ENCODE measurements at places on chromosomes 13 and 19.
A peak's percentile ranks its signal among the peaks of the same experiment; 100 is the strongest.

DNA sequence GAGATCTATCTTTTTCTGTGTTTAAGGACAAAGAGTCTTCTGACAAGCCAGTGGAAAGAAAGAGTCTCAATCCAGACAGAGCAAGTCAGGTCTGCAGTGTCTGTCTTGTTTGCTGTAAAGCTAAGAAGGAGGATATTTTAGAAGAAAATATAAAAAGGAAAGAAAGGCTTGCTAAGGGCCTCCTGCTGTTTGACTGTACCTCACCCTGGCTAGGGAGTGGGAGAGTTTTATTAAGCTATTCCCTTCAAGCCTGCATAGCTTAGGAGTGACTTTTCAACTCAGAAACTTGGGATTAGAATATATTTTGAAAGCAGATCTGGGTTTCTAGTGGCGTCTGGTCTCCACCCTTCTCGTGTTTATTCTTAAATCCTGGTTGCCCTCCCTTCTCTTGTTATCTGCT lies 460.0 kb downstream of the COG6 start:
- no peak for DNase-seq

DNA sequence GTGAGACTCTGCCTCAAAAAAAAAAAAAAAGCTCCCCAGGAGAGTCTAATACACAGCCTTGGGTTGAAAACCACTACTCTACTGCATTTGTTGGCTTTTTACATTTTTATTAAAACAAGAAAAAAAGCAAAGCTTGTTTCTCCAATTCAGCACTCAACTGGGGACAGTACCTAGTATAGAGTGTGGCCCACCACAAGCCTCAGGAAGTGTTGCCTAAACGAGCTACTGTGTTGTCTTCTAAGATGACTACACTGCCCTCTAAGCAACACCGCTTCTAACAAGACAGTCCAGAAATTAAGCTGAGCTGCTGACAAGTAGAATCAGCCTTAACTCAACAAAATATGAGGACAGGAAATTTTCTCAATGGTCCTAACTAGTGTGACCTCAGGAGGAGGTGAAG lies 522.2 kb downstream of the FGF9 start:
- no peak for DNase-seq

- peak; percentile 49 for DNase-seq
These were observed 7.7 kb downstream of the KDM4B start for GRCh38 chr19:4976401-4977298.

- DNase-seq, result no peak
These were observed 736.9 kb upstream of the PCDH9 start for GRCh38 chr13:67967031-67967430.

GRCh38 chr13:104372095-104372655 lies 1306.0 kb upstream of the SLC10A2 start:
- no peak for DNase-seq

DNA sequence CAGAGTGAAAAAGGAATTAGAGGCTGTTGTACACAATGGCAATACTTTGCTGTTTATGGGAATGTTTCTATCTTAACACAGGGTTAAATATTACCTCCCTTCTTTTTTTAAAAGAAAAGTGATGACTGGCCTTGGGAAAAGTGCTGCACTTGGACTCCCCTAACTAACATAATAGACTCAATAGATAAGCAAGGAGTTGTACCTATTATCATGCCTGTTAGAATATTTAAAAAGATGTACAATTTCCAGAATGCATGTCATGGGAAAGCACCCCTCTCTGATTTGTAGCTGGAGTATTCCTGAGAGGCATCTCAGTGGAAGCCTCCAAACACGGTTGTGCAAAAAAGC lies 79.3 kb upstream of the GPC6 start:
- no peak for DNase-seq

DNA sequence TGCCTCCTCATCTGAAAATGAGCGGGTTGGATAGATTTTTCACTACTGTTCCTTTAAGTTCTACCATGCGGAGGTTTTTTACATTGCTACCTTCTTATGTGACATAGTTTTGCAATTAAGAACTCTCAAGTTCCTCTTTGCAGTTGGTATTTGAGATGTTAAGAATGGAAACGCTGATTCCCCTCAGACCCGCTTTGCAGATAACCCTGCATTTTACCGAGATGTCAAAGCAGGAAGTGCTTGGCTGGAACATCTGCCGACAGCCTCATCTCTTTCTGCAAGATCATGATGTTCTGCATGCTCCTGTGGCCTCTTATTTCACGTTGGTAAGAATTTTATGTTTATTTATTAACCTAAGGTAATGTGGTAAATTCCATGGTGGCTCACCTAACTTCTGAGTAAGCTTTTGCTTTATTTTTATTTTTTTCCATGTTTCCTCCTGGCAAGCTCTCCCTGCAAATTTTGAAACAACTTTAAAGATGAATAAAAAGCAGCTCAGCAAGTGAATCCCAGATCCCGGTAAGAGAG lies 22.5 kb downstream of the PABPC3 start:
- no peak for DNase-seq

DNA sequence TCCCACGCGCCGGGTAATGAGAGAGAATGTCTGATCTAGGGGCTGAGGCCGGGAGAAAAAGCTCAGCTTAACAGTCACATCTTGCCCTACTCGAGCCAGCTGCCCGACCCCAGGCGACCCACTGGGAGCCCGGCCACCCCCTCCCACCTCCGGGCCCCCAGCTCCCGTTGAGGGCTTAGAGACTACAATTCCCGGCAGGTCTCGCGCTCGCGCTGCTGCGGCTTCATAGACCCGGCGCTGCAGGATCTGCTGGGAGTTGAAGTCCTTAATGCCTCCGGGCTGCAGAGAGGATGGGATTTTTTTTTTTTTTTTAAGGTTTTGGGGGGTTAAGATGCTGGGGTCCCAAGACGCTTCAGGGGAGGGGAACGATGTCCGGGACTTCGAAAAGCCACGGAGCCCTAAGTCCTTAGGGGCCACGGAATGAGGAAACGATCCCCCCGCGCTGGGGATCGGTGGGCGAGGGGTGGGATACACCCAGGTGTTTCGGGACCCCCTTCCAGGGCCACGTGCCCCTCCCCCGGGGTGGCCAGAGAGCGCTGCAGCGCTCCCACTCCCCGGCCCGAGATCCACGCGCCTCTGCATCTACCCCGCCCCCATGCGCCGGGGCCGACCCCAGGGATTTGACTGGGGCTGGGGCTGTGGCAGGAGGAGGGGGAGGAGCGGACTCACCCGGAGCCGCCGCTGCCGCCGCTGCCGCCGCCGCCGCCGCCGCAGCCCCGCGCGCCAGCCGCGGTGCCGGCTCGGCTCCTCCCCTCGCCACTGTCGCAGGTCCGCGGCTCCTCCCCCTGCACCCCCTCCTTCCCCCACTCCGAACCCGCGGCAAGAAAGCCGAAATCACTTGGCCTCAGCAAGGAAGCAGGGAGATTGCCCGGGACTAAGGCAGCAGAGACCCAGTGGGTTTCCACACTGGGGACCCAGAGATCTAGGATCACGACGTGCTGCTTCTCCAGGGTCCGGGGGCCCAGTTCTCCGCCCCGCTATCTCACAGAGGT lies at the start of gene SYT3:
Gene SYT3, minus strand, starts transcription at position 761 of the 992 bp plus-strand sequence. CDS start 2,470 bp downstream, outside the sequence.
- no peak for DNase-seq

- DNase-seq, result no peak
These were observed 154.9 kb upstream of the UQCRFS1 start for GRCh38 chr19:29367791-29368222.

- no peak for DNase-seq
These were observed 24.8 kb downstream of the UPF1 start for GRCh38 chr19:18856385-18857126.

DNA sequence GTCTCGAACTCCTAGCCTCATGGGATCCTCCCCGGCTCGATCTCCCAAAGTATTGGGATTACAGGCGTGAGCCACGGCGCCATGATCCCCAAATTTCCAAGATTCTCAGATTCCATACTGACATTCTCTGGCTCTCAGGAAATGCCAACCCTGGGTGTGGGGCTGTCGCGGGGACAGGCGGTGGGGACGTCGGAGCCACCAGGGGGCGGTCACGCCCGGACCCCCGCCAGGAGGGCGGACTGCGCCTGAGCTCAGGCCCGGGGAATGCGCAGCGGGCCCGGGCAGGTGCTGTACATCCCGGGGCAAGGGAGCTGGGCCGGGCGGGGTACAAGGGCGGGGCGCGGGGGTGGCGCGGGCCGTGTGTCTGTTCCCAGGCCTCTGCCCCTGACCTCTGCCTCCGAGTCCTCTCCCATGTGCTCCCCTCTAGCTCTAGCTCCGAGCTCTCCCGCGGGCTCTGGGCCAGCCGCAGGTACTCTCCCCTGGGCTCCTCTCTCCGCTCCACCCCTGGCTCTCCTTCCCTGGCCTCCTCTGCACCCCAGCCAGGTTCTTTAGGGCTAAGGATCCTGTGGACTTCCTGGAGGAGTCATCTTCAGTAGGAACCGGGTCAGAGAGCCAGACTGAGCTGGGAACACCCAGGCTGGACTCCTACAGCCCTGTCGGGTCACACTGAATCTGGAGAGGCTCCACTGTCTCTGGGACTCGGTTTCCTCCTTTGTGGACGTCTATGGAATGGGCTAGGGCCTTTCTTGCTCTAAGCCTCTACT lies 2.4 kb downstream of the PPP1R13L start:
- no peak for DNase-seq

GRCh38 chr19:50602089-50602422 lies 33.8 kb upstream of the LRRC4B start:
- no peak for DNase-seq

GRCh38 chr13:23450340-23451046 lies 17.0 kb upstream of the SACS start:
- DNase-seq, result peak; percentile 34

DNA sequence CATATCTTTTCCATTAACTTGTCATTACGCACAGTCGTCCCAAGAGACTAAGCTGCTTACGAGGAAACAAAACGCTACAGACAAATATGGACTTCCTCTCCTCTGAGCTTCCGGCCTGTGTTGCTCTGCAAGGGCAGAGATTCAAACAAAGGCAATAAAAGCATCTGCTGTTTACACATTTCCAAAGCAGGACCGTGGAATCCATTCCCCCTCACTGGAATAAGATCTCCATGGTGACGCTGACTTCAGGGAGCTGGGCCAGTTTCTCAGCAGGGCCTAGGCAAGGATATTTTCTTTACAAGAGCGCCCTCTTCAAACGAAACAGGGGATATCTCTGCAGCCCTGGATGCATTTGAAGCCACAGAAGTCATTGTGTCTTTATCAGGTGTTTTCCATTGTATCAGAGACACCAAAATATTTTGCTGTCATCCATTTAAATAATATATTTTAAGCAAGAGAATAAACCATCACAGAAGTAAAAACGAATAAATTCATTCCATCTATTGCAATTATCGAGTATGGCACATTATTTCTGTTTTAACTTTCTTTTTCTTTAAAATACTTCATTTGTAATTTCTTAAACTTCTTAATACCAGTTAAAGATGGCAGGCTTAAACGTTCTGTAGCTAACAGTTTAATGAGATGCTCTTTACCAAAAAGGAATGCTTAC lies 177.5 kb downstream of the DCLK1 start:
- DNase-seq, result peak; percentile 99

- DNase-seq, result no peak
These were observed 16.0 kb downstream of the PRKCSH start for GRCh38 chr19:11451327-11451870.

DNA sequence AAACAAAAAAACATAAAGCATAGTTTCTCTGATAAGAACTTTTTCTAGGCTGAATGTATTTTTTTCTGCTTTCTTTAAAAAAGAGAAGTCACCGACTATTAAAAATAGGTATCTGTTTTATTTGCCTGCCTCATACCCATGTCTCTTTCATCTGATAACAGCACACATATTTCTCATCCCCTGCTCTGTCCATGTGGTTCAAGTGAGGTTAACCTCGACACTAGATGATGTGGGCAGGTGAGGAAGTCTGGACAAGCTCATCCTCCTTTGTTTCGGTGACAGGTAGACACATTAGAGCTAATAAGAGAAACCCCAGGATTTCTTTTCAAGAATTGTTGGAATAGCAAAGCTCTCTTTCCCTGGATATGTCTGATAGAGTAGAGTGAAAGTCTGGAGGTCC lies 222.7 kb downstream of the GPC5 start:
- DNase-seq, result no peak

DNA sequence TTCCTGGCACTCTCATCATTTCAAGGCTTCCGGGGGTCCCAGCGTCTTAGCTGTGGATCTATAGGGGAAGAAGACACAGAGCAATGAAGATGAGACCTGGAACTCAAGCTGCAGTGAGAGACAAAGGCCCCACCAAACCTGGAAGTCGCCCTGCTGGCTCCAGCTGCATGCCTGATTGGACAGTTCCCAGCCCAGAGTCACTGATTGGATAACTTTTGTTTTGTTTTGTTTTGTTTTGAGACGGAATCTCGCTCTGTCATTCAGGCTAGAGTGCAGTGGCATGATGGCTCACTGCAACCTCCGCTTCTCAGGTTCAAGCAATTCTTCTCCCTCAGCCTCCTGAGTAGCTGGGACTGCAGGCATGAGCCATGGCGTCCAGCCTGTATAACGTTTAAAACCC lies 6.4 kb upstream of the ZNF431 start:
- no peak for DNase-seq

GRCh38 chr19:32318884-32319520 lies 26.4 kb upstream of the ZNF507 start:
- no peak for DNase-seq

GRCh38 chr19:13699786-13700185 lies 64.5 kb upstream of the MRI1 start:
- DNase-seq, result no peak

GRCh38 chr19:3809881-3810707 lies 23.9 kb upstream of the MATK start:
- DNase-seq, result no peak

DNA sequence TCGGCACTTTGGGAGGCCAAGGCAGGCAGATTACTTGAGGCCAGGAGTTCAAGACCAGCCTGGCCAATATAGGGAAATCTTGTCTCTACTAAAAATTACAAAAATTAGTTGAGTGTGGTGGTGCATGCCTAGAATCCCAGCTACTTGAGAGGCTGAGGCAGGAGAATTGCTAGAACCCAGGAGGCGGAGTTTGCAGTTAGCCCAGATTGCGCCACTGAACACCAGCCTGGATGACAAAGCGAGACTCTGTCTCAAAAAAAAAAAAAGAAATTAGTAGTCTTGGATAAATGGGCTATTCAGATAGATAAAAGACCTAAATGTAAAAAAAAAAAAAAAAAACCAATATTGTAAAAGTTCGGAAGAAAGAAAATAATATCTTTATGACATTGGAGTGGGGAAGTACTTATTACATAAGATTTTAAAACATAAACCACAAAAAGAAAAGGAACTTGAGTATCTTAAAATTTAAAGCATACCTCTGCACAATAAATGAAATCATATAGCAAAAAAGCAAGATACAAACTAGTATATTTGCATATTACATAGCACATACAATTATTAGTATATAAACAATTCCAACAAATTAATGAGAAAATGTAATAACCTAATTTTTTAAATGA lies 26.7 kb upstream of the RNASEH2B start:
- no peak for DNase-seq

DNA sequence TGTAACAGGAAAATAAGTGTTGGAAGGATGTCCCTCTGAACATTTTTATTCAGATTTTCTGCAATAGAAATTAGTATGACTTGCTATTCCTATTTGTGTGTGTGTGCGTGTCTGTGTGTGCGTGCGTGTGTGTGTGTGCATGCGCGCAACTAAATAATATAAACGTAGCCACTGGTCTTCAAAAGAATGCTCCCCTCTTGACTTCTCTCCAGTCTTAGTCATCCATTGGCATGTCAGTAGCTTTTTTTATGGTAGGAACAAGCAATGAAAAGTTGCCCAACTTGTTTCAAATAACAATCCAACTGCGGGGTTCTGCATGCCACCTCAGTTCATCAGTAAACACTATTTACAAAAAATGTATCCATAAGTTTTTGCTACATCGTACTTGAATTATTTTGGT lies 249.6 kb downstream of the GPC6 start:
- DNase-seq, result no peak
